ENCODE measurements at places on chromosomes 16 and 17.

- peak; percentile 91 for DNase-seq
These were observed at the start of gene MBTD1 for GRCh38 chr17:51259564-51260236. TSS of gene MBTD1 (minus strand) at chr17:51260049. CDS start at chr17:51225161, 34,888 bp downstream.

DNA sequence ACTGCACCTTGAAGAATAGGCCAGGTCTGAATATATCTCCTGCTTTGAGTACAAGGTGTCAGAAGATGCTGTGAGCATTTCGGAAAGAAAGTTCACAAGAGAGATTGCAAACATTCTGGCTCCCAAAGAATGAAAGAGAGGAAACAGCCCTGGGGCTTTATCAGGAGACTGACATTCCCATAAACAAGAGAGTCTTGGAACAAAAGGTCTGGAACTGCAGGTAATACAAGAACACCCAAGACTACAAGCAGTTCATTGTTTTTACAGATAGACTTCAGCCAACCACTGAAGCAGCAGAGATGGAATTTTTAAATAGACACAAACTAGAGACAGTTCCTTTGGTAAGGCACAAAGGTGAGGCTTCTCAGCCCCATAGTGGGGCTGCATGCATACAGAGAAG, 14.4 kb downstream of the HSD17B2 start:
- DNase-seq: no peak

DNA sequence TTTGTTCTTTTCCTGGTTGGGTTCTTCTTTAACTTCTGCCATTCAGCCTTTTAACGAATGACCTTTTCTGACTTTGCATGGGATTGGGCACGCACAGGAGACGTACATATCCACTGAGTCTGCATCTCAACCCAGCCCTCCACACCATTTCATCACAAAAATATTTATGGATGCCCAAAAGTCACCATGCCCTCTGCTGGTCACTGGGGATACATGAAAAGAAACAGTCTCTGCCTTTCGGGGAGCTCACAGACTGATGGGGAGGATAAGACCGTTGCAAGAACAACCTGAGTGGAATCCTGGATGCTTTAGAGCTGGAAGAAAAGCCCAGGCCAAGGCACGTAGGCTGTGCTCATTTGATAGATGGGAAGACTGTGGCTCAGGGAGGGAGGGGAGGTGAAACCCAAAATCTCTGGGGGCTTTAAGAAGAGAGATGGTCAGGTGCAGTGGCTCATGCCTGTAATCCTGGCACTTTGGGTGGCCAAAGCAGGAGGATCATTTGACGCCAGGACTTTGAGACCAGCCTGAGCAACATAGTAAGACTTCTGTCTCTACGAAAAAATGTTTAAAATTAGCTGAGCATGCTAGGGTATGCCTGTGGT, 7.9 kb upstream of the MT2A start:
- DNase-seq: no peak

GRCh38 chr16:55340445-55340844, 16.4 kb downstream of the IRX6 start:
- no peak for DNase-seq

DNA sequence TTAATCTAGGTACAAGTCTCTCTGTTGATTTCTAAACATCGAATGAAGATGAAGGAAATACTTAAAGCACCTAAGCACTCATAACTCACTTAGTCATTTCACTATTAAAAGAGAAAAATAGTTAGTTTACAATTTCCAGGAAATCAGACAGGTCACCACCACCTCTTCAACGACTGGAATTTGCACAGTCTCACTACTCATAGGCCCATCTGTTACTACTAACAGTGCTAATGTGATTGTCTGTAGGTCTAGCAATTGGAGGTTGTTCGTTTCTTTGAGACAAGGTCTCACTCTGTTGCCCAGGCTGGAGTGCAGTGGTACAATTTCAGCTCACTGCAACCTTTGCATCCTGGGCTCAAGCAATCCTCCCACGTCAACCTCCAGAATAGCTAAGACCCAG, 444.6 kb downstream of the MAF start:
- no peak for DNase-seq

DNA sequence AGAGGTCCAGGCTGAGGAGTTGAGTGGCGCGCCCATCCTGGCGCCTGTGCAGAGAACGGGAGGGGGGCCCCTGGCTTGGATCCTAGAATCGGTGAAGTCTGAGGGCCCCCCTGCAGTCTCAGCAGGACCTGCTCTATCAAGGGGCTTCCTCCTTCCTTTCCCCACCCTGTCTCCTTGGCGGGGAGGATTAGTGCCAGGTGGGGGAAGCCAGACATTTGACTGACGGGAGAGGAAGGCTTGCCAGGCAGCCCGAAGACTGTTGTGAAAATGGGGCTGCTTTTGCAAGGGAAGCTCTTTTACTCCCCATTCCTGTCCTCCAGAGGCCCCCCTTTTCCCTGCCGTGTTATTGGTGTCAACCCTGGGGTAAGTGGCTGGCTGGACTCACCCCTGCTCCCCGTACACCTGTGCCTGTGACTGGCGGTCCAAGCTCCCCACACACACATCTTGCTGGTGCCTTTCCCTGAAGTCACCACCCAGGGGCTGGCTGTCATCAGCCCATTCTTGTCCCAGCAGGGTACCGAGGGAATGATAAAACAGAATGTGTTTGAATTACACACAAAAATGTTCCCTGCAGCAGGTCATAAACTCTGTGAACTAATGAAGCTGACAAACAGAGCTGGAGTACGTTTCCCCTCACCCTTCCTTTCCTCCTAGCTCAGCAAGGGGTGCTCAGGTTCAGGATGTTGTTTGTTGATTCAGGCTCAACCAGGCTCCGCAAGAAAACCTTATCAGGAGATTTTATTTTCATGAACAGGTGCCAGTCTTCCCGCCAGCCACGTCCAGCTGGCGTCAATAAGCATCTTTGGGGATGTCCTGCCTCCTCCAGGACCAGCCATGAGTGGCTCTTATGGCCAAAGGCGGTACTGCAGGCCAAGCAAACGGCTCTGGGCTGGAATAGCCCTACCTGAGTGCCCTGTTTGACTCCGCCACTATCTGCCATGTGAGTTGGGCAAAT, 4.4 kb upstream of the ARMC7 start:
- DNase-seq: no peak

DNA sequence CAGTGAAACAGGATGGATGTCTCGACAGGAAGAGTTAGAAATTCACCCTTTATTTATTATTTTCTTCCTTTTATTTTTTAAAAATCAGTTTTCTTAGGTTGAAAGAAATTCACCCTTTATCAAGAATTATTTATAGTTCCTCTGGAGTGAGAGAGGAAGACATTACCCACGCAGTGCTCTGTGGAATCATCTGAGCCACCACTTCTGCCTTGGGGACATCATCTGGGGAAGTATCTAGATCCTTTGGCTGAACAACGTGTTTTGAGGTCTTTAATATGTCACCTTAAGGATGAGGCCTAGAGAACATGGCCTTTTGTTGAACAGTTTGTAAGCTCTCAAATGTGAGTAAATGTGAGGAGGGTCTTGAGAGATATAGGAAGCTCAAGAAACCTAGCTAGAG, 183.3 kb downstream of the UTP18 start:
- DNase-seq: no peak

DNA sequence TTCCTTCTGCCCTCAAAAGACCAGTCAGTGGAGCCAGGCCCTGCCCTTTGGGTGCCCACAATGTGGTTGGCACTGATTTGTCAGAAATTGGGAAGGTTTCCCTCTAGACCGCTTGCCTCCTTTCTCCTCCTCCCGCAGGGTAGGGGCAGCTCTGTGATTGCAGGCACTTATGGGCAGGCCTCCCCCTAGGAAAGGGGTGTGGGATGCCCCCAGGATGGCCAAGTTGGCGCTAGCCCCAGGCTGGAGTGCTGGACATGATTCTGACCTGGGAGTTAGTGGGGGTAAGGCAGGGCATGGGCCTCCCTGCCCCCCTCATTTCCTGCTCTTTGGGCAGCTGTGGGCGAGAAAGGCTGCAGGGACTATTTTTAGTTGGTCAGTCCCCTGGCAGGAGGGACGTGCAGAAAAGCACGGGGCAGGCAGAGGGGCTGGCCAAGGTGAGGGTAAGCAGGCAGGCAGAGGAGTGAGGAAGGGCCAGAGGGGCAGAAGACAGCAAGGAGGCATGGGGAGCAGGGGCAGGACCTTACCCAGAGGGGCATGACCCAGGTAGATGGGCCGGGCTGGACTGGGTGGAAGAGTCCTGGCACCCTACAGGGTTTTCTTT, 3.3 kb downstream of the RARA start:
- no peak for DNase-seq

DNA sequence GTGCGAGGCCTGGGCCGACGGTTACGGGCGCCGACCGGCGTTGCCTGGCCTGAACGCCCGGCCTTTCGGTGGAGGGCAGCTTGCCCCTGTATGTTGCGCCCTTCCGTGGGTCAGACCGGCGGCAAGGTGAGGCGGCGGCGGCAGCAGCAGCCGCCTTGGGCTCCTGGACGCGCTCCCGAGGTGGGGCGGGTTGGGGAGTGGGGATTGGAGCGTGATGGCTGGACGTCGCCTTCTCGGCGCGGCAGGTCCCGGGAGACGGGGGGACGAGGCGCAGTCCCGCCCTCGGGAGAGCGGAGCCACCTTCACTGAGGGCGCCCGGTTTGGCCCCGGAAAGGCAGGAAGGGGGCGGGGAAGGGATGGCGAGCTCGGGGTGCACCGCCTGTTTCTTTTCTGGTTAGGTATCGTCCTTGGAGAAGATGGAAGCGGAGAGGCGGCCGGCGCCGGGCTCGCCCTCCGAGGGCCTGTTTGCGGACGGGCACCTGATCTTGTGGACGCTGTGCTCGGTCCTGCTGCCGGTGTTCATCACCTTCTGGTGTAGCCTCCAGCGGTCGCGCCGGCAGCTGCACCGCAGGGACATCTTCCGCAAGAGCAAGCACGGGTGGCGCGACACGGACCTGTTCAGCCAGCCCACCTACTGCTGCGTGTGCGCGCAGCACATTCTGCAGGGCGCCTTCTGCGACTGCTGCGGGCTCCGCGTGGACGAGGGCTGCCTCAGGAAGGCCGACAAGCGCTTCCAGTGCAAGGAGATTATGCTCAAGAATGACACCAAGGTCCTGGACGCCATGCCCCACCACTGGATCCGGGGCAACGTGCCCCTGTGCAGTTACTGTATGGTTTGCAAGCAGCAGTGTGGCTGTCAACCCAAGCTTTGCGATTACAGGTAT, 671 bp downstream of the DGKE start:
- DNase-seq: peak; percentile 50

GRCh38 chr16:76729525-76729924, 452.3 kb downstream of the CNTNAP4 start:
- DNase-seq: no peak

DNA sequence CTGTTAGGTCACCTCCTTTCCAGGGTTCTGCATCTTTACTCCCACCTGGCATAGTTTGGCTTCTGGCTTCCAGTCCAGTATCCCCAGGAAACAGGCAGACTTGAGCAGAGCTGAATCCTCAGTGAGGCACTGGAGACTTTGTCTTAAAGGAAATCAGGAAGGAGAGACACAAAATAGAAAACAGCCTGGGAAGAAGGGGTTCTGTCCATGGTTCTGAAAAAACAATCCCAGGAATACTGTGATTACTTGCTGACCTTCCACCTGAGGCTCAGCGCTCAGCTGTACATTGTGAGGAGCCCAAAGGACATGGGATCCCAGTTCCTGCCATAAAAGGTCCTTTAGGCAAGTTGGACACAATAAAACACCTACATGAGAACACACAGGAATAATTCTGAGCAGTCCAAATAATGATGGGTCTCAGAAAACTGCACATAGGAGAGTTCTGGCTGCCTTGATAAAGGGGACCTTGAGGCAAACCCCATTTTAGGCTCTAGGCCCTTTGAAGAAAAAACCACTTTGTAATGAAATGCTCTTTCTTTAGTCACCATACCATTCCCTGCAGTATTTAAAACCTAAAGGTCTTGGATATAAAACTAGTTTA, 81.4 kb upstream of the CRHR1 start:
- no peak for DNase-seq

DNA sequence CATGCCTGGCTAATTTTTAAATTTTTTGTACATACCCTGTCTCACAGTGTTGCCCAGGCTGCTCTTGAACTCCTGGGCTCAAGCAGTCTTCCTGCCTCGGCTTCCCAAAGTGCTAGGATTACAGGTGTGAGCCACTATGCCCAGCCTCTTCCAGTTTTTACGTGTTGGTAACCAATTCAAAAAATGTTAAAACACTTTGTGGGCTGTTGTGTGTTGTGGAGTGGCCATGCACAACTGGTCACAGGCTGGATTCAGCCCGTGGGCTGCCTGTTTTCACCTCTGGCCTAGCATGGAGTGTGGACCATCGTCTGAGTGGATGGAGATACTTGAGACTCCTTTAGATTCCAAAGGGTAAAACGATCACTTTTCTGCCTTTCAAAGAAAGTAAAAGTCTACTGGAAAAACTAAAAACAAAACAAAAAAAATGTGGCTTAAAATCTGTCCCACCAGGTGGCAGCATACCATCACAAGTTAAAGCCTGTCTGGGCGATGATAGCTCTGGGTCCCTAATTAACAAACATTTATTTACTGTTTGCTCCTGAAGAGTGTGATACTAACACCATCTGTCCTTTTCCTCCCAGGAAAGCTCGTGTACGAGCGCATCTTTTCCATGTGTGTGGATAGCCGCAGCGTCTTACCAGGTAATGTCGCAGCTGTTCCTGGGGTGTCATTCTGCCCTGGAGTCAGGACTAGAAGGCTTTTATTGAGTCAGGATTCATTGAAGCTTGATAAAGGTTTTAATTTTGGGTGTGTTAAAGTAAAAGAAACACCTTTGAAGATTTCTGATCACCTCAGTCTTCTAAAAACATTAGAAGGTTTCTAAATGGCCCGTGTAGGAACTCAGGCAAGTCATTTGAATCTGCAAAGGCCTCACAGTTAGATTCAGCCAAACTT, 45.8 kb downstream of the VPS35L start:
- no peak for DNase-seq

- DNase-seq: no peak
These were observed 8.4 kb downstream of the PIMREG start for GRCh38 chr17:6452471-6453266.

GRCh38 chr16:55328611-55329569, 4.9 kb downstream of the IRX6 start:
- DNase-seq: no peak

DNA sequence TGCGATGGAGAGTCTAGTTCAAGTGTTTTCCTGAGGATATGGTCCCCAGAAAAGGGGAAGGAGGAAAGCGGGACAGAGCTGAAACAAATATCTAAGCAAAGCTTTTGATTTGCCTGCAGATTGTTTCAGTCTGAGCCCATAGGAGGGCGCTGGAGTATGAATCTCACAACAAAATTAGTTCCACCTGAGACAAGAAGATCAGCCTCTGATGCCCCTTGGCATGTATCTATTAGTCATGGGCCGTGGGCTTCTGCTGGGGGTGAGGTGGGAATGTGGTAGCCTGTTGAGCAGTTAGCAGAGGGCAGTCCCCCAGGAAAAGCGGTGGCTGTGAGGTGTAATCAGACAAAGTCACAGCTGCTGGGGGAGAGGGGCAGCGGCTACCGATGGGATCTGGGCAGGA, 446.9 kb downstream of the CA10 start:
- no peak for DNase-seq

GRCh38 chr17:36600936-36601302, 464 bp upstream of the MRM1 start:
- DNase-seq: no peak

GRCh38 chr16:87559945-87560344, 42.4 kb upstream of the JPH3 start:
- DNase-seq: no peak

Data from activated CD4-positive, alpha-beta T cell treated with anti-CD3 and anti-CD28 coated beads, Interleukin-2, amount 50 U/mL, for 24 hours (primary cell).